Dermis microvascular lymphatic vessel endothelial cell (primary cell): ENCODE measurements at places on chromosomes 1 and 21. TPM values are rescaled to one million over a fixed set of nuclear protein-coding genes. Genes with fewer than 3 reads are reported as not detected.

DNA sequence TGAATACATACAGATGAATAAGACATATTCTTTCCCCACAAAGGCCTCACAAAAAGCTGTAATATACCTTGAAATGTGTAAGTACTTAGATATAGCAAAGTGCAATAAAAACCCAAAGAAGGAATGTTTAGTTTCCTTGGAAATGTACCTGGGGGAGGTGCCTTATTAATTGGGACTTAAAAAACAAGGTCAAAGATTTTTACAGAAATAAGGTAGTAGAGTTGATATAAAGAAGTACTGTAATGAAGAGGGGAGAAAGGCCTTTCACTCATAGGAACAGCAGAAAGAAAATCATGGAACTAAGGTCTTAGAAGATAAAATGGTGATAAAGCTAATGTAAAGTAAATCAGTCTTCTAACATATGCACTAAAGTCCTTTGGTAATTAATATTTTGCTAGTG is 153.9 kb upstream of the B3GALT2 start:
- DNase-seq: no peak

GRCh38 chr1:174818014-174818616 is 181.6 kb upstream of the CACYBP start:
- DNase-seq: no peak

GRCh38 chr21:25564349-25564948 is 42.8 kb downstream of the MRPL39 start:
- DNase-seq: no peak

FMOD gene
- total RNA-seq: 3.6 and 63.0 TPM in 2 replicates

MASP2 gene
- total RNA-seq: not detected in 2 replicates

DNA sequence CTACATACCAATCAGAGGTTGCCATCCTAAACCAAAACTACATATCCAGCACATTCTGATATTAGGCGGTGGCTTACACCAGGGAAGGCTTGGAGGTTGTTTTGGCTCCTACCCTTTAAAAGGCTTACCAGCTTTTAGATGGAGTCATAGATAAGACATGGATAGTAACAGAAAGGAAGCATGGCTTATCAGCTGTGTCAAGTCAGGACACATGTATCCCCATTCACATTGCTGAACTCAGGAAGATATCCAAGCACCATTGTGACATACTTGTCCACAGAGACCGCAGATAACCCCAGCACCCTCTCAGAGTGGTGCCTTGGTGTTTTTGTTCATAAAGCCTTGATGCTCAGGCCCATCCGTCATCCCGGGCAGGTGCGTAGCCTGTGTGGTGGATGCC is 39.7 kb downstream of the ADARB1 start:
- DNase-seq: no peak

DNA sequence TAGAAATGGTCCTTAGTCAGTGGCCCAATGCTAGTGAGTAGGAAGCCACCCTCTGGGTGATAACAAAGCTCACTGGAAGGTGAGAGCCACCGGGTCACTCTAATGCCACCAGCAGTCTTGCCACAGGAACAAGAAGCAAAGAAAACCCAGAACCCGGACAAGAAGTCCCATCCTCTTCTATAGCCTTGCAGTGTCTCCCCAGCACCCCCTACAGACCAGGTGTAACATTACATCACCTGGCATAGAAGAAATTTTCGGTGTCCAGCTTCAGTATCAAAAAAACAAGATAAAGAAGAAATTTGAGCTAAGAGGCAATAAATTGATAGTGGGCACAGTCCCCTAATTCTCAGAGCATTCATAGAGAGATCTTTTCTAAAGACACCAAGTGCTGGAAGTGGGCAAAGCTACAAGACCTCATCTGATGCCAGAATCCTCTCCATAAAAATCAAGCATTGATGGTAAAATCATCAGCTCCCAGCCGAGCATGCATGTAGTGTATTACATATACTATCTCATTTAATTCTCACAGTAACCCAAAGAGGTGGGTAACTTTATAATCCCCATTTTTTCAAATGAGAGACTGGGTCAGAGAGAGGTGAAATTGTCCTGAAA is 491.0 kb downstream of the MATN1 start:
- no peak for DNase-seq

GRCh38 chr1:2378441-2378851 is 12.9 kb downstream of the MORN1 start:
- DNase-seq: no peak

GRCh38 chr1:229365569-229365968 is 22.7 kb upstream of the CCSAP start:
- no peak for DNase-seq
